ENCODE measurements at places on chromosomes 5 and 9.

DNA sequence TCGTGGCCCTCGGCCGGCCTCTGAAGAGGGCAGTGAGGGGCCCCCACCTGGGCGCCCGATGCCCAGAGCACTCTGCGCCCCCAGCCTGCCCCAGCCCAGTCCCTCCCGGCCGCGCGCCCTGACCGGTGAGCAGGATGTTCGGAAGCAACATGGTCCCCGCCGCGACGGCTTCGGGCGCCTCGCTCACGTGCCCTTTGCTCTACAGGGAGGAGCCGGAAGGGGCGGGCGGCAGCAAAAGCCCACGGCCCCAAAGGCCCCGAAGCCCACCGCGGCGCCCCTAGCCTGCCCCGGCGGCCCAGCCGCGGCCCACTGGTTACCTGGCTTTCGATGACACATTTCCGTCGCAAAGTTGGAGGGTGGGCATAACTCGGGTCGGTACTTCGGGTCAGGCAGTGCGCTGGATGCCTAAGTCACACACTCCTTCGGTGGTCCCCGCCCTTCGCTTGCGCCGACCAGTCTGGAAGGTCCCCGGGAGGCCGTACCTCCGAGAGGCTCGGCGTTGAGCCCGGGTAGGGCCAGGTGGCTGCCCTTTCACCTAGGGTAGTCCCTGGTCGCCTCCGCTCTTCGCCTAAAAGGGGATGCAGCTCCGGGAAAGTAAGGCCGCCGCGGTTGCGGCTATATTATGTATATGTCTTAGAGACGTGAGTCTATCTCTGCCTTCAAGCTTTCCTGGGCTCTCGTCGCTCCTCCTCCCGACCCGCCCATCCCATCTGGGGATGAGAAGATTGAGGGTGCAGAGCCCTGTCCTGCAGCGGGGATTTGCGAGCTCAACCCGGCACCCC lies at the start of the genes AK6, RAD17 and TAF9:
TSS of gene AK6 (minus strand) at position 181 of the 782 bp plus-strand sequence. CDS start at position 151, 30 bp downstream.
TSS of gene RAD17 (plus strand) at position 479 of the 782 bp plus-strand sequence. CDS start 2,391 bp downstream, outside the sequence.
TSS of gene TAF9 (minus strand) at position 181 of the 782 bp plus-strand sequence. CDS start 3,783 bp downstream, outside the sequence.
- DNase-seq, result peak; percentile 94

- no peak for DNase-seq
Observed at GRCh38 chr9:136748666-136749611, 614 bp upstream of the LCN6 start.

DNA sequence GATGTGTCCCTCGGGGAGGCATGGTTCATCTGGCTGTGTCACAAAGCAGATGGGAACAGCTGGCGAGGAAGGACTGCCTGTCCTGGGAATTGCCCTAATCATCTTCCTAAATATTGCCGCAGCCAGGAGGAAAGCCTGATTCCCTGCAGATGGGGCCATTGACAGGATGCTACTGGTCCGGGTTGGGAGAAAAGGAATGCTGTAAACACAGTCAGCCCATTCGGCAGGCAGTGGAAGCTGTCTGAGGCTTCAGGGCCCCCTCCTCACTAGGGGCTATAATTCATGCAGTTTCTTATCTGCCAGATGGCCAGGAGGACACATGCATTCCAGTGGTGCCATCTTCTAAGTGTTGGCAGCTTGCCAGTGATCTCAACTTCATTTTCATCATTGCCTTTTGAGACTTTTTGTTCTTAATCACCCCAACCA lies 110.3 kb downstream of the KCNIP1 start:
- DNase-seq, result no peak

DNA sequence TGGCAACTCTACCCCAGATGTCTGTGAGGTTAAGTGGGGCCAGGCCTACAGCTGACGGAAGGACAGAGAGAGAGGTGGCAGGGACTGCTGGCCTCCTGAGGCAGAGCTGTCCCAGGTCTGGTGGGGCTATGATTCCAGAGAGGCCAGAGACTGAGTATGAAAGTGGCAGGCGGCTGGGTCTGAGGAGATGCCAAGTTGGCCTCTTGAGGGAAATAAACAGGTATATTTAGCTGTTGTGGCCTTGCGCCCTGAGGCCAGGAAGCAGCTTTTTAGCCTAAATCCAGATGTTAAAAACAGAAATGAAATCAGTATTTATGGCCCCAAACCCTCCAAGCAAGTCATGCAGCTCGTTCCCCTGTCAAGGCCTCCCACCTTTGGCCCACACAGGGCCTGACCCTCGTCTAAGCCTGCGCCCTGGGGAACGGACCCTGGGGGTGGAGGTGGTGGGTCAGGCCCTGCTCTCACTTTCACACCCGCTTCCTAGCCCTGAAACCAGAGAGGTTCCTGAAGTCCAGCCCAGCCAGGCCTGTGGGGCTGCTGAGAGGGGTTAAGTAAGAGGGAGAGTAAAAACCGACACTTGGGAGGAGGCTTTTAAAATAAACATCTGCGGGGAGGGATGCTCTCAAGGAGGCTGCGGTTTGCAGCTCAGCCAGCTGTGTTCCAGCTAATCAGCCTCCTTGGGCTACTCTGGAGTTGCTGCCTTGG lies 18.7 kb downstream of the PCDHGC5 start:
- DNase-seq, result no peak

GRCh38 chr5:91332267-91333045 lies 50.7 kb downstream of the ARRDC3 start:
- peak; percentile 74 for DNase-seq

DNA sequence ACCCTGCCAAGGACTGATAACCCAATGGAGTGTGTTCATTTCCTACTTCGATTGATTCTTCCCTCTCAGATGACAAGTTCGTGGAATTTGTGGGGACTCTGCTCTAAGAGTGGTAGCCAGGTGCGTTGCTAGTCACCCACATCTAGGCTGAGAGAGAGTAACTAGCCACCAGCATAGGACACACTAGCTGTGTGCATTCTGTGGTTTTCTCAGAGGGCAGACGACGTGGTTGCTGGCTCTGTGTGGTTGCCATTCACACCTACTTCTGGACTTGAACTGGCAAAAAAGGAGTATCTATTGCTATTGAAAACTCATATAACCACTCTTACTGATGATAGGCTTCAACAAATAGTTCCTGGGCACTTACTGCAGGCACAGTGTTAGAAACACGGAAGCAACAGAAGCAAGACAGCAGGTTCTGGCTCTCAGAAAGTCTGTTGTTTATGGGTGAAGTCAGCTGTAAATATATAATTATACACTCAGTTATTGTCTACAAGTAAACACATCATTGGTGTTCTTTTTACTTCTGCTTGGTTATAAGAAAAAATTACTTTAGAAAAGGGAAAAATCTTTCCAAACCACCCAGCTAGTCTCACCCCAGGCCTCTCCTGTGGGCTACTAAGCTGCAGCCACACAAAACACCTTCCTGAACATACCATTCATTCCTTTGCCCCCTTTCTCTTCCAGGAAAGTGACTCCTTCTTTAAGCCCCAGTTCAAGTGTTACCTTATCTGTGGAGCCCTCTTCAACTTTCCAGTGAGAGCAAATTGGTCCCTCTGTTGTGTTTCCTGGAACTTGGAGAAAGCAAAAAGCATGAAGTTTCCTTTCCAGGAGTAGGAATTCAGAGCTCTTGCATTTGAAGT lies 151.1 kb upstream of the HAPLN1 start:
- DNase-seq, result no peak

- DNase-seq, result peak; percentile 14
Observed at GRCh38 chr5:139574641-139575312, 13.6 kb downstream of the UBE2D2 start.
